ENCODE measurements at places on chromosomes 6 and 20. TPM values are rescaled to one million over a fixed set of nuclear protein-coding genes. Genes with fewer than 3 reads are reported as not detected.

The GPR6 gene
- 15.7 TPM for polyA plus RNA-seq

The NUDT3 gene
- polyA plus RNA-seq, result 32.7 TPM

The FAM209B gene
- polyA plus RNA-seq, result not detected

The KIF6 gene
- 3.3 TPM for polyA plus RNA-seq

The SAMD5 gene
- 0.17 TPM for polyA plus RNA-seq

The COL9A3 gene
- 17.5 TPM for polyA plus RNA-seq

The DUSP15 gene
- polyA plus RNA-seq, result 7.0 TPM

The ZC2HC1B gene
- not detected for polyA plus RNA-seq

The HFE gene
- polyA plus RNA-seq, result 1.6 TPM

The COL10A1 gene
- polyA plus RNA-seq, result not detected

The NKX2-4 gene
- polyA plus RNA-seq, result not detected

- no peak for DNase-seq
Measured at GRCh38 chr6:112413780-112414179, 66.7 kb downstream of the RFPL4B start.

DNA sequence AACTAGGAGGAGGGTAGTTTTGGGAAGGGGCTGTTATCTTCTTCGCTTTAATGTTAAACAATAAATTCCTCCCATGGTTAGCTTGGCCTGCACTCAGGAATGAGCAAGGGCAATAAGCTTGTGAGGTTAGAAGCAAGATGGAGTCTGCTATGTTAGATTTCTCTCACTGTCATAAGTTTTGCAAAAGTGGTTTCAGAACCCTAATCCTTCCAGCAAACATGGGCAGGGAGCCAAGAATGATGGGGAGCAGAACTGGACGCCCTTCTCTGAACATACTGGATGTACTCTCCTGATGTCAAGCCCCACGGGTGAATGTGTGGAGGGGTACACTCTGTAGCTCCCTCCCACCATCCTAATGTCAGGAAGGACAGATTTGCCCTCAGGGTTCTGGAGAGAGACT, 22.3 kb downstream of the C6orf163 start:
- no peak for DNase-seq

DNA sequence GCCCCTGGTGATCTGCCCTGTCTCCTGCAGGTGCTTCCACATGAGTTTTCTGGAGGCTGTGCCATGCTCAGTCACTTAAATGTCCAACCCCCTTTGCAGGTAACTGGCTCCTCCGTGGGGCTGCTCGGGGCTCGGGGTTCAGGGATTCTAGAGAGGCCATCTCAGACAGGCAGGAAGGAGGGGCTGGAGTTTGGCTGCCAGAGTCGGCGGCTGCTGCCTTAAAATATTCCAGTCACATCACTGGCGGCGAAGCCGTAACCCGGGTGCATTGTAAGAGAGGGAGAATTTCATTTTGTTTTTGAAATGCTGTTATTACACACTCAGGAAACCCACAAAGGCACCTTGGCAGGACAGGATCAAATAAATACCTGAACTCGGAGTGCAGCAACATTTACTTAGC, 212.9 kb upstream of the PMEPA1 start:
- peak; percentile 89 for DNase-seq

- no peak for DNase-seq
Measured at GRCh38 chr6:167748046-167748445, 78.7 kb upstream of the AFDN start.

- no peak for DNase-seq
Measured at GRCh38 chr6:111418971-111419693, 63.9 kb downstream of the REV3L start.

GRCh38 chr20:61885759-61886715, 179.6 kb downstream of the TAF4 start:
- no peak for DNase-seq

- DNase-seq, result peak; percentile 92
Measured at GRCh38 chr6:37587866-37588734, 88.4 kb upstream of the CCDC167 start.

GRCh38 chr6:169046483-169047192, 207.0 kb downstream of the THBS2 start:
- no peak for DNase-seq

GRCh38 chr6:141744194-141744925, 388.4 kb upstream of the GJE1 start:
- DNase-seq, result no peak

DNA sequence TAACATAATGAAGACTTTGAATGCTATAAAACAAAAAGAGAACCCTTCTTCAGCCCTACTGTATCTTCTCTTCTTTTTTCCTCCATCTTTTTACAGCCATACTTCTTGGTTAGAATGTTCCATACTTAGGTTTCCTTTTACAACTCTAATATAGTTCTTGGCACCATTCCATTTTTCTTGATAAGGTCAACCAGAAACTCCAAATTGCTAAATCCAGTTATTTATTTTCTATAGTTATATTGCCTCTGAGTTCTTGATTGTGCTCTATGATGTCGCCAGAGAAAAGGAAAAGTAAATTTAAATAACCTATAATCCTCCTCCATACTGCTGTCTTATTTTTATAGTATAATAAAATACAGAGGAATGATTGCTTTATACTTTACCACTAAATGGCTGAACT, 26.7 kb upstream of the COL10A1 start:
- no peak for DNase-seq

DNA sequence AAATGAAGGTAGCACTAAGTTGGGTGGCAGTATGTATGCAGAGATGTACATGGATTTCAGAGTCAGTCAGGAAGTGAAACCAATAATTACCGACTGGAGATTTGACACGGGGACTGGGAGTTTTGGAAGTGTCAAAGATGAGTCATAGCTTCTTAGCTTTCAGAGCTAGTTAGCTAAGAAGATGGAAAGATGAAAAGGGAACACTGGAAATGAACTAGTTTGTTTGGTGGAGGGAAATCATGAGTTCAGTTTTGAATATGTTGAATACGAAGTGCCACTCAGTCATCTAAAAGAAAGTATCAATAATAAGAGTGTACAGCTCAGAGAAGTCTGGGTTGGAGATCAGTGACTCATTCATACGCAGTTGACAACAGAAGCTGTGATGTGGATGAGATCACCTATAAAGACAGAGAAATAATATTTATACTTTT, 7.5 kb downstream of the ESF1 start:
- DNase-seq, result no peak

- no peak for DNase-seq
Measured at GRCh38 chr20:8077137-8077466, 55.0 kb upstream of the PLCB1 start.

DNA sequence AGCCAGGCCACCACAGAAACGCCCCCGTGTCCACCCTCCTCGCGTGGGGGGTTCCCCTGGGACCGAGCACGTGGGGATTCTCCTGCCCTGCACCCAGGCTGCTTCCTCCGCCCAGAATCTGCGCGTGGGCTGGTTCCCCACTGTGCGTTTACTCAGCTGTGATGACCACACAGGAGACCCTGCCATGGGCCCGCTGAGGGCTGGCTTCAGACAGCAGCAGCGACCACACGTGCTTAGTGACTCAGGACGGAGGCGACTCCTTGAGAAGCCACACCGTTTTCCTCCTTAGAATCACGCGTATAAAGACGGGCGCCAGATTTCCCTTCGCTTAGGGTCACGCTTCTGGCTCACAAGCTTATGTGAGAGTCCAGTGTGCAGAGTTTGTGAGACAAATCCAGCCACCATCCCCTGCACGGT, 63.9 kb upstream of the PDE10A start:
- no peak for DNase-seq

- no peak for DNase-seq
Measured at GRCh38 chr20:53838311-53838868, 232.0 kb downstream of the BCAS1 start.

- no peak for DNase-seq
Measured at GRCh38 chr6:112343977-112344376, 3.2 kb upstream of the RFPL4B start.

DNA sequence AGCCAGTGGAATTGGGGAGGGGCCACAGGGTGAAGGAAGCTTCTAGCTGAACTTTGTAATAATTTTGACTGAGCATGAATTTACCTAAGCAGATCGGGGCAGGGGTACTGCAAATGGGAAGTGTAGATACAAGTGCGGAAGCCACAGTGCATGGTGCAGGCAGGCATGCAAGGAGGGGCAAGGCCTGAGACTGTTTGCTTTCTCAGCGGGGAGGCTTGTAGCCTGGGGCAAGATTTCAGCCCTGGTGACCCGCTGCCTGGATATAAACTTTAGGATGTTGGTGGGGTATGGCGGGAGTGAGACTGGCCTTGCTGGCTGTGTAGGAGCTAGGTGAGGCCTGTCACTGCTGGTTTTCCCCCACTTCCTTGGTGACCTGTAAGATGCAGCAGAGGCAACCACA, 266.4 kb upstream of the PREP start:
- DNase-seq, result no peak

GRCh38 chr6:96939007-96939805, 14.7 kb downstream of the KLHL32 start:
- peak; percentile 84 for DNase-seq

DNA sequence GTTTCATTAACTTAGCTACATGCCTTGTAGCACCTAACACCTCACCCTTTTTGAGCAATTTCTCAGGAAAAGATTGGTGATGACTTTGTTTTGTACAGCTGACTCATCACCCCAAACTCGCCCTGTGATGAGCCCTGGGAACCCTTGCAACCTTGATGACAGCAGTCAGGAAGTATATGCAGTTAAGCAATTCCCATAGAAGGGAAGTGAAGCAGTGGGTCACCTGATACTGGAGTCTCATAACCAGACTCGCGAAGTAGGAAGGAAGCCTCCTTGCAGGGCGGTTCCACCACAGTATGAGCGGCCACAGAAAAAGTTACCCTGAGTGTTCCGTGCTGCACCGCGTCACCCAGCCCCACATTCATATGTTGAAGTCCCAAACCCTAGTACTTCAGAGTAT, 82.0 kb upstream of the EDN1 start:
- no peak for DNase-seq

DNA sequence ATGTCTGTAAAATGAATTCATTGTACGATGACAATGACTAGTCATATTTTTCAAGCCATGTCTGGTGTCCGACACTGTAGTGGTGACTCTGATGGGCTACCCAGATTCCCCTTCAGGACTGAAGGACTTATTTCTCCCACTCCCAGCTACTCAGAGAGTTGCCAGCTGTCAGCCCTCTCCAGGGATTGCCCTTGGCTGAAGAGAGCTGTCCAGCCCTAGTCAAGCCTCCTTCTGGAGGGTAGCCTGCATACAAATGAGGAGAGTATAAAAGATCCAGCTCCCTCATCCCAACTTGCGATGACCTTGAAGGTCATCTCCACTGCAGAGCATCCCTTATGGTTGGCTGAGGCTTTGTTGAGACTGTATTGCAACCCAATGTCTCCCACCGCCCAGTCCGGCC, 29.9 kb downstream of the JPH2 start:
- DNase-seq, result no peak

GRCh38 chr6:15044146-15044882, 201.6 kb upstream of the JARID2 start:
- DNase-seq, result no peak

- DNase-seq, result no peak
Measured at GRCh38 chr20:34512955-34513419, 3.2 kb upstream of the DYNLRB1 start.

- no peak for DNase-seq
Measured at GRCh38 chr6:163679753-163680152, 265.2 kb downstream of the QKI start.

- DNase-seq, result peak; percentile 78
Measured at GRCh38 chr6:72182337-72183246, 296.2 kb downstream of the RIMS1 start.

DNA sequence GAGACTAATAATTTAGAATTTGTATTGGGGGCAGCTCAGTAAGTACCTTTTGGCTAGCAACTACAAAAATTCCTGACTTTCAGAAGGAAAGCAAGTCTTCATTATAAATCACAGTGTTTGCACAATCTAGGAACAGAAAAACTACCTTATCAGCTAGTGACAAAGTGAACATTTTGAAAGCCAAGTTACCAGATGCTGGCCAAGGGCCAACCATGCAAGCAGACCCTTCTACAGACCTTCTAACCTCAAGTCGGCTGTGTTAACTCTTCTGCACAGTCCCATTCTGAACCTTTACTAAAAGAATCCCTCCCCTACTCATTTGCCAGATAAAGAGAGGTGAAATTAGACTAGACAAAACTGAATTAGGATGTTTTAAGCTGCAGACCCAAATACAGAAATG, 341.9 kb downstream of the COL12A1 start:
- no peak for DNase-seq

GRCh38 chr6:146543211-146543939, at the start of gene RAB32:
Gene RAB32, plus strand, starts transcription at chr6:146543833. Its CDS starts 39 bp downstream, at chr6:146543872.
- DNase-seq, result peak; percentile 72

Data from brain (organoid and tissue), 16 donors.